Lower lobe of right lung (tissue), 2 donors: ENCODE measurements at places on chromosomes 3 and 15.

GRCh38 chr3:3631114-3631513 is 168.1 kb upstream of the LRRN1 start:
- no peak for DNase-seq

DNA sequence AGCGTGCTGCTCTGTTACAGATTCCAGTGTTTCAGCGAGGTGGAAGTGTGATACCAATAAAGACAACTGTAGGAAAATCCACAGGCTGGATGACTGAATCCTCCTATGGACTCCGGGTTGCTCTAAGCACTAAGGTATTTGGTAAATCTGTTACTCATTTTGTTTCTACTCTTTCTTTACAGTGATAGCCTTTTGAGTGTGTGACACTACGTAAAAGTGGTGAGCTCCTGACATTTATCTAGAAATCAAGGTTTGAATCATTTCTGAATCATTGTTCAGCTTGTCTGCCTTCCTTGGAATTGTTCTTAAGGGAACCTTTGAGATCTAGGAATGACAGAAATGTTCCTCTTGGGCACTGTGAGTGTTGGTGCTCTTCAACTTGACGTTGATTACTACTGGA is 11.2 kb upstream of the CAPN3 start:
- no peak for DNase-seq

- DNase-seq = no peak
Measured at GRCh38 chr15:38930851-38931572, 366.4 kb upstream of the RASGRP1 start.

DNA sequence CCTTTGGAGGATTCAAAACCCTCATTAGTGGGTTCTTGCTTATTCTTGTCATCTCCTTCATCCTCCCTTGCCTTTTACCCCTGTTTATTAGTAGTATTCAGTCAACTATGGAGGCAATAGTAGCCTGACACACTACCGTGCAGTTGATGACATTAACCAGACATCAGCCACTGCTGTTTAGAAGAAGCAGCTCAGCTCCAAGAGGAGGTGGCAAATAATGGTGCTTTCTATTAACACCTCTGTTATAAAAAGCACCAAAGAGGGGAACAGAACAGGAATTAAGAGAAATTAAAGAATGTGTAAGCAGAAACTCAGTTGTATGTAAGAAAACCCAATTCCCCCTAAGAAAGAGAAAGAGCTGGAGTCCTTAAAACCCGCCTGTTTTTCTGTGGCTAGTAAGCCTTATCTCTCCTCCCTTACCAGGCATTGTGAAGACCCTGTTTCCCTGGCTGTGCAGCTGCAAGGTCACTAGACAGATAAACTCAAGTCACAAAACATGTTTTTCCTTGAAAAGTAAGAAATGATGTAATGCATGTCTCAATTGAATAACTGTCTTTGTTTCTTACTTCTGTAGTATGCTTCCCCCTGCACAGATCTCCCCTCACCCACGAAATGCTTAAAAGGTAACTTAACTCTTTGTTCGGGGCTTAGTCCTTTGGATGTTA is 21.2 kb downstream of the CCR4 start:
- no peak for DNase-seq

DNA sequence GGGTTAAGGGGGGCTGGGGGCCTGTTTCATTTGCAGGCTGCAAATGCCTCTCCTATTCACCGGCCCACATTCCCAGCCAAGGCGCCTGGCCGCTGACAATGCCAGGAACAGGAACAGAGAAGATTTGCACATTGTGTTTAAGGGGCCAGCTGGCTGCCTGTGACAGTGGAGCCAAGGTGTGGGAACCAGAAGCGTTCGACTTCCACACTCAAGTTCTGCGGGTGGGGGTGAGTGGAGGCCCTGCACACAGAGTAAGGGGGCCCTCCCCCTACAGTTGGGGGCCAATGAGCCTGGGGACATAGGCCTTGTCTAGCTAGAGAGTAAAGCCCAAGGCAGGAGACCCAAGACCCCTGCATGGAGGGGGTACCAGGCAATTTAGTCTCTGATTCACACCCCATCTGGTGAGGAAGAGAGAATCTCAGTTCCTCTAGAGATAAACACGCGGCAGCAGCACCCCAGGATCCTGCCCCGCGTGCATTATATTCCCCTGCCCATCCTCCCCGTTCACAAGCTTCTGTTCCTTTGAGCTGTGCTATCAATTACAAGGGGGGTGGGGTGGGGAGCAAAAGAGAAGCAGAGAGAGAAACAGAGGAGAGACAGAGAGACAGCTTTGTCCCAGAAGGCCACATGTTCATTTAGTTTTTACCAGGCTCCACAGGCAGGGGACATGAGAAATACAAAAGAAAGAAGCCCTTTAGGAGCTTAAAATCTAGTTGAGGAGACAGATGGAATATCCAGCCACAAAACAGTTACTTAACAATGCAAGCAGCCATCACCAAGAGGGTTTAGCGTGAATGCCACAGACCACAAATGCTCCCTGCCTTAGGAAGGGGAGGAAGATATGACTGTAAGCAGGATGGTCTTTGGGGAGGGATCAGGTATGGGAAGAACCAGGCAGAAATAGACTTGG is 9.2 kb downstream of the IGDCC3 start:
- DNase-seq = no peak
